CMK (cell line): ENCODE measurements at places on chromosomes 7 and 10.

DNA sequence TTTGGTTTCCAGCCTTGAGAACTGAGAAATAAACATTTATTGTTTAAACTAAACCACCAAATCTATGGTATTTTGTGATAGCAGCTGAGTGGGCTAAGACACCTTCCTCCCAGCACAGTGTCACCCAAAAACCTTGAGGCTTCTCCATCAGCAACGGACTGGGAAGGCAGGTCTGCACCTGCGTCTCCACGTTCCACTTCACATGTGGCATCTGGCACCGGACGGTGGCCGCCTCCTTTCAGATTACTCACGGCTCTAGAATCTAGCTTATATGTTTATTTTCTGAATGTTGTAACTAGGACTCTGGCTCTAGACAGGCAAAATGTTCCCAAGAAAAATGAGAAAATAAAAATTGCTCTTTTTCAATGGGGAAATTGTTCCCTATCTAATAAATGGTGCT lies 201.0 kb downstream of the ADARB2 start:
- DNase-seq, result no peak

- DNase-seq, result no peak
Measured at GRCh38 chr10:2992401-2993198, 74.7 kb upstream of the PFKP start.

- no peak for DNase-seq
Measured at GRCh38 chr7:94498918-94499317, 10.7 kb upstream of the CASD1 start.

- no peak for DNase-seq
Measured at GRCh38 chr7:117673839-117674238, 194.0 kb downstream of the CFTR start.

DNA sequence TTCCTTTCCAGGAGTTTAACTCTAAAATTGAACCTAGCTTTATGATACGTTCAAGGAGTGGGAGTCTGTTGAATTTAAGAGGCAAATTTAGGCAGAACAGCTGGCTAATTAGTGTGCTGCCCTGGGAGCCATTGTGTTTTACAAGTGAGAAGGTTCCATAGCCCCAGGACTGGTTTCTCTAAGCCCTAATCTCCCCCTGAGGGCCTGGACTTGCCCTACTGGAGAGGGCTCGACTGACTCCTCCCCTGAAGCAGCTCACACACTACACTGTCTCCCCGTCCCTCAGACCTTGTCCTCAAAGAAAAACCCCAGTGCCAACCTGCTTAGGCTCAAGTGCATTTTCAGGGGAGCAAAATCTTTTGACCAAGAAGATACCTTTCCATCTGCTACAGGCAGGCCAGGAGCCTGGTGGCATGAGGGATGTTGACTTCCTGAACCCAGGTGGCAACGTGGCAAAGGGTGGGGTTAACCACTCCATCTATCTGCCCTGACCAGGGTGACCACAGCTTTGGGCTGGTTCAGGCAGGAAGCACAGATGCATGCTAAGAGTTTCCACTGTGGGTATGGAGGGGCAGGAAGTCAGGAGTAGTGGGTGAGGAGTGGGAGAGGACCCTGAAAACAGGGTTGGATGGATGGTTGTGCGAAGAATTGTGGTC lies 68.9 kb upstream of the CARD11 start:
- DNase-seq, result no peak

- no peak for DNase-seq
Measured at GRCh38 chr10:63260860-63261251, 127.7 kb downstream of the NRBF2 start.

- no peak for DNase-seq
Measured at GRCh38 chr7:783556-784490, 48.5 kb upstream of the SUN1 start.
